Tibial artery (tissue), 4 donors: ENCODE measurements at places on chromosomes 6 and 20.

DNA sequence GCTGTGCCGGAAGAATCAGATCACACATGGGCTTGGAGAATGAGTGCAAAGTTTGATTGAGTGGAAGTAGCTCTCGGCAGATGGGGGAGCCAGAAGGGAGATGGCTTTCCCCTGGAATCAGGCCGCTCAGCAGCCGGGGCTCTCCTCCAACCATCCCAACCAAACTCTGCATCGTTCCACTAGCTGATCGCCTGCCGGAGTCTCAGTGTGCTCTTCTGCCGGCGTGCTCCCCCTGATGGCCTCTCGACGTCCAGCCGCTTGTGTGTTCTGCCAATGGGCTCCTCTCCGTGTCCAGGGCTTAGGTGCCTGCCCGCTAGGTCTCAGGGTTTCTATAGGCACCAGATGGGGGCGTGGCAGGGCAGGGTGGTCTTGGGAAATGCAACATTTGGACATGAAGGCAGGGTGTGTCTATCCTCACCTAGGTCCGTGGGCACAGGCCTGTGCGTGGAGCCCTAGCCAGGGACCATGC lies 4.9 kb upstream of the BIRC7 start:
- no peak overlapping the region for H3K27ac ChIP-seq
- peak; percentile 47 for DNase-seq
- peaks cover 6% of the 10 kb centered on the region for H3K4me1 ChIP-seq
- peaks cover 89% of the 10 kb centered on the region for H3K27me3 ChIP-seq

DNA sequence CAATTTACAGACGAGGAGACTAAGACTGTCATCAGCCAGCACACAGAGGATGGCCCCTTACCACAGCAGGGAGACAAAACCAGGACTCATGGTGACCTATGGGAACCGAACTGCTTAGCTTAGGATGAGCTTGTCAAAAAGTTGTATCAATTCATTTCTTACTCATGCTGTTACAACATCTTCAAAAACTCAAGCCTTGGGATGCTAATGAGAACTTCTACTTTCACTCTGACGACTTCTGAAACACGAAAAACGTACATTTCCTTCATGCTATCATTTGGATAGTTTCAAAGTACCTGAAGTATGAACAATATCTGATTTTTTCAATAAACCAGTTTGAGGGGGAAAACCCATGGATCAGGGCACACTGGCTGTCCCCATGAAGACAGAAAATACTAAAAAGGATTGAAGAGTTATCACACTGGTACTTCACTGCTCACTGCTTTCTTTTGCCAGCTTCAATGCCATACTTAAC lies 31.9 kb downstream of the HIVEP2 start:
- no peak overlapping the region for H3K4me3 ChIP-seq
- no peak for DNase-seq
- H3K27me3 ChIP-seq, result no peaks in the 10 kb centered on the region
- no peaks in the 10 kb centered on the region for H3K4me1 ChIP-seq
- no peaks in the 10 kb centered on the region for H3K36me3 ChIP-seq

GRCh38 chr6:26017632-26017966 lies 55.0 kb downstream of the TRIM38 start:
- no peaks in the 10 kb centered on the region for H3K36me3 ChIP-seq
- peak overlapping the region; percentile 54 for H3K4me3 ChIP-seq
- no peaks in the 10 kb centered on the region for H3K4me1 ChIP-seq
- H3K27me3 ChIP-seq, result no peaks in the 10 kb centered on the region
- peak overlapping the region; percentile 82 for H3K27ac ChIP-seq

- no peaks in the 10 kb centered on the region for H3K36me3 ChIP-seq
- H3K4me3 ChIP-seq, result no peak overlapping the region
- DNase-seq, result no peak
- no peaks in the 10 kb centered on the region for H3K27me3 ChIP-seq
These were observed 78.2 kb upstream of the CST7 start for GRCh38 chr20:24870881-24871280.

DNA sequence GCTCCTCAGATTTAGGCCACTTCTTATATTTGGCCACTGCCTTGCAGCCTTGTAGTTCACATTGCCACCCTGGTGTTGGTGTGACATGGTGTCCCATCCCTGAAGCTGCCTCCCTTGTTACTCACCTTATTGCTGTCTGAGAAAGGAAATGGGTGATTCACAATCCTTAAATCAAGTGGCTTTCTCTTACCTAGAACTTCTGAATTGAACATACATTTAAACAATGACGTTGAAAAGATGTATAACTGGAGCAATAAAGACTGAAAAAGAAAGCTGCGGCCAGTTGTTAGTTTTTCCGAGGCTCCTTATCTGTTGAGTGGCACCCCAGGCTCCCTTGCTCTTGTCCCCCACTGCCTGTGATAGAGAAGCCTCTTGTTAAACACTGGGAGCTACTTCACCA lies 28.8 kb upstream of the GNRH2 start:
- H3K27me3 ChIP-seq, result no peaks in the 10 kb centered on the region
- H3K36me3 ChIP-seq, result peaks cover 27% of the 10 kb centered on the region
- H3K4me3 ChIP-seq, result no peak overlapping the region
- no peaks in the 10 kb centered on the region for H3K4me1 ChIP-seq
- no peak overlapping the region for H3K27ac ChIP-seq
